PC-9 (cell line): ENCODE measurements at places on chromosomes 11 and 22. TPM values are rescaled to one million over a fixed set of nuclear protein-coding genes. Genes with fewer than 3 reads are reported as not detected.

The DRD4 gene
- total RNA-seq = 0.35 and 1.4 TPM in 2 replicates

The MMP3 gene
- not detected in 2 replicates for total RNA-seq

The ZNF215 gene
- 2.0 and 2.6 TPM in 2 replicates for total RNA-seq

The ALDH3B1 gene
- 98.1 and 104 TPM in 2 replicates for total RNA-seq

The GPR83 gene
- total RNA-seq = not detected in 2 replicates

The SOX6 gene
- total RNA-seq = 4.6 and 5.1 TPM in 2 replicates

The CADM1 gene
- not detected in 2 replicates for total RNA-seq

The MPPED2 gene
- not detected in 2 replicates for total RNA-seq

The GLB1L3 gene
- total RNA-seq = not detected in 2 replicates

The EI24 gene
- total RNA-seq = 69.7 and 88.2 TPM in 2 replicates

The KRTAP5-1 gene
- total RNA-seq = not detected in 2 replicates

The TRIM49C gene
- total RNA-seq = not detected in 2 replicates
